ENCODE measurements at places on chromosomes 13 and 19.

- peak; percentile 40 for DNase-seq
These were observed 34.1 kb downstream of the STK24 start for GRCh38 chr13:98542568-98543377.

DNA sequence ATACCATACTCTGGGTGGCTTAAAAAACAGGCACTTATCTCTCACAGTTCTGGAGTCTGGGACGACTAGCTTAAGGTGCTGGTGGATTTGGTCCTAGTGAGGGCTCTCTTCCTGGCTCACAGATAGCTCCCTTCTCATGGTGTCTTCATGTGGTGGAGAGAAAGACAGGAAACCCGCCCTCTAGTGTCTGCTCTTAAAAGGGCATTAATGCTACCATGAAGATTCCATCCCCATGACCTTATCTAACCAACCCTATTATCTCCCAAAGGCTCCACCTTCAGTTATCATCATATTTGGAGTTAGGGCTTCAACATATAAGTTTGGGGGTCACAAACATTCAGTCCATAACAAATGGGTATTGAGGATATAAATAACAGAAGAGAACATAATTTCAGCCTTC lies 139.4 kb downstream of the HS6ST3 start:
- DNase-seq: no peak

DNA sequence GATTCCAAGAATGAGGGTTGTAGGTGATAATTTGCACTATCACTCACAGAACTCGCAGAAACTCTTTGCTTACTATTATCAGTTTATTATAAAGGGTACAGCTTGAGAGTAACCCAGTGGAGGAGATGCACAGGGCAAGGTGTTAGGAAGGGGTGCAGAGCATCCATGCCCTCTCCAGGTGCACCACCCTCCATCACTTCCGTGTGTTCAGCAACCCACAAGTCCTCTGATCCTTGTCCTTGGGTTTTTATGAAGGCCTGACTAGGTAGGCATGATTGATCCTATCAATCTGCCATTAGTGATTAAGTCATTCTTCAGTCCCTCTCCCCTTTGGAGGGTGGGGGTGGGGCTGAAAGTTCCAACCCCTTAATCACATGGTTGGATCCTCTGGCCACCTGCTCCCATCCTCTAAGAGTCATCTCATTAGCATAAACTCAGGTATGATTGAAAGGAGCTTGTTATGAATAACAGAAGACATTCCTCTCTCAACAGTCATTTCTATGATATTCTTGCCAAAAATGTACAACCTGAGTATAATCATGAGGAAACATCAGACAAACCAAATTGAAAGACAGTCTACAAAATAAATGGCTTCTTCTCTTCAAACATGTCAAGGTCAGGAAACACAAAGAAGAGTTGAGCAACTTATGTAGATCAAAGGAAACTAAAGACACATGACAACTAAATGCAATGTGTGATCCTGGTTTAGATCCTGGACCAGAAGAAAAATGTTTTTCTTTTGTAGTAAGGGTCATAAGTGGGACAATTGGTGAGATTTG lies 225.4 kb downstream of the PCCA start:
- DNase-seq: no peak

DNA sequence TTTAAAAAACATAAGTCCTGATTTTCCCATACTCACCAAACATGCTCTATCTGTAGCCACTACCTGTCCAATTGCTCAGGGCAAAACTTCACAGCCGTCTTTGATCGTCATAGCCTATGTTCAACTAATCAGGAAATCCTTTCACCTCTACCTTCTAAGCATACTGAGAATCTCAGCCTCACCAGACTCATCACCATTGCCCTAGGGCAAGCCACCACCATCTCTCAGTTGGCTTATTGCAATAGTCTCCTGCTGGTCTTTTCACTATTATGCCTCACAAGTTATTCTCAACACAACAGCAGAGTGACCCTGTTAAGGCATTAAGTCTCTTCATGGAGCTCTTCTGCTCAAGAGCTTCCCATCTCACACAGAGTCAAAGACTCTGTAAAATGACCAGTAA lies 260.4 kb upstream of the MAB21L1 start:
- no peak for DNase-seq

DNA sequence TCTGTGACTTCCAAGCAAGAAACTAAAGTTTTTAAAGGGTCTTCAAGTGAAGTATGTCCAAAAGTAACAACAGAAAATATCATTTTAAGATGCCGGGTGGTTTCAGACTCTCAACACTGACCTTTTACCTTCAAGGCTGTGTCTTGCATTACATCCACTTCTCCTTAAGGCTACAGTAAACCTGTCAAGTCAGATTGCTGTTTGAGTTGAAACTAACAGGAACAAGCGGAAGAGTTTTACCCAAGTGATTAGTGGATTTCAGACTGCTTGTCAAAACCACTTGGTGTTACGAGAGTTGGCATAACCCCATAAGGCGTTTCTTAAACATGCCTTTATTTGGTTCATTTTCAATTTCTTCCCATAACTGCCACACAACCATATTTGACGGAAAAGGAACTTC lies 283.1 kb downstream of the DCT start:
- DNase-seq: no peak

GRCh38 chr19:54114340-54115108 lies 933 bp downstream of the TFPT start:
- peak; percentile 64 for DNase-seq

DNA sequence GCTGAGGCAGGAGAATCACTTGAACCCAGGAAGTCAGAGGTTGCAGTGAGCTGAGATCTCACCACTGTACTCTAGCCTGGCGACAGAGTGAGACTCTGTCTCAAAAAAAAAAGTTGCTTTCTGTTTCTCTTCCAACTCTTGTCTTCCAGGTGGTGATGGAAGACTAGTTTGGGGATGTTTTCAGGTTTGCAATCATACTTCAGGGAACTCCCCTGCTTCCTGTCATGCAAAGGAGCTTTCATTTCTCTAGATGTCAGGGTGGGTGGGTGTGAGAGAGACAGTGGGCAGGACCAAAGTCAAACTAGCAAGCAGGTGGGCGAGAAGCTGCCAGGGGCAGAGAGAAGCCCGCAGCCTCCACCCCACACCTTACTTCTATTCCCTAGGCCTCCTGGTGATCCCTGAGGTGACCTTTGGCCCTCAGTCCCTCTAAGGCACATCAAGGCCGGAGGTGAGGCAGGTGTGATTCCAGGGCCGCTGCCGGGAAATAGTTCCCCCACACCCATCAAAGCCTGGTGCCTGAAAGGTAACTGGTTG lies 25.7 kb downstream of the CCNE1 start:
- DNase-seq: peak; percentile 63

- no peak for DNase-seq
These were observed 1599.2 kb downstream of the OLFM4 start for GRCh38 chr13:54627646-54628372.

- peak; percentile 61 for DNase-seq
These were observed 25.2 kb downstream of the ZNRF4 start for GRCh38 chr19:5480427-5480836.

DNA sequence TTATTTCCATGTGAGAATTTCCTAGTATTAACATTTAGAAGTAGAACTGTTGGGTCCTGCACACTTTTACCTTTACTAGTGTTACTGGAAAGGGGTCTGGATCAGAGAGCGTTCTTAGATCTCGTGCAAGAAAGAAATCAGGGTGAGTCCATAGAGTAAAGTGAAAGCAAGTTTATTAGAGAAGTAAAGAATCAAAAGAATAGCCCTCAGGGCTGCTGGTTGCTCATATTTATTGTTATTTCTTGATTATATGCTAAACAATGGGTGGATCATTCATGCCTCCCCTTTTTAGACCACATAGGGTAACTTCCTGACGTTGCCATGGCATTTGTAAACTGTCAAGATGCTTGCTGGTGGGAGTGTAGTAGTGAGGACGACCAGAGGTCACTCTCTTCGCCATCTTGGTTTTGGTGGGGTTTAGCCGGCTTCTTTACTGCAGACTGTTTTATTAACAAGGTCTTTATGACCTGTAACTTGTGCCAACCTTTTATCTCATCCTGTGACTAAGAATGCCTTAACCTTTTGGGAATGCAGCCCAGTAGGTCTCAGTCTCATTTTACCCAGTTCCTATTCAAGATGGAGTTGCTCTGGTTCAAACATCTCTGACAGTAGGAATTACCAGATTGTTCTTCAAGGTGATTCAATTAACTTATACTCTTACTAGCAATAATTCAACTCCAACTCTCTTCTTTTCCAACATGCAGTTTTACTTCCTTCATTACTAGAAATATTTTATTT lies 27.4 kb downstream of the NDFIP2 start:
- DNase-seq: no peak

DNA sequence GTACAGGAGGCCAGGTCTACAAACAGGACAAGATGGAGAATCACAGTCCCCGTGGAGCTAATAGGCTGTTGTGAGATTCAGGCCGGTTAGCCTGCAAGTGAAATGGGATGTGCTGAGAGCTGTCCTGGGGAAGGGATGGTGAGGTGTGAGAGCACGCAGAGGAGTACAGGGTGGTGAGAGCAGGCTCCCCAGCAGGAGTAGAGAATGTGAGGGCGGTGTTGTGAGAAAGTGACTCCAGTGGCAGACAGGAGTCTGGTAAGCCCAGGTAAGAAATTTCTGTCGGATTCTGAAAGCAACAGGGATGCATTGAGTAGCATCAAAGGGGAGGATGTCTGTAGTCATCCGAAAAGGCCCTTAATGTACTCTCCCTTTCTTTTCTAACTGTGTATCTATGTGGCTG lies 50.7 kb upstream of the GPR183 start:
- DNase-seq: peak; percentile 53

DNA sequence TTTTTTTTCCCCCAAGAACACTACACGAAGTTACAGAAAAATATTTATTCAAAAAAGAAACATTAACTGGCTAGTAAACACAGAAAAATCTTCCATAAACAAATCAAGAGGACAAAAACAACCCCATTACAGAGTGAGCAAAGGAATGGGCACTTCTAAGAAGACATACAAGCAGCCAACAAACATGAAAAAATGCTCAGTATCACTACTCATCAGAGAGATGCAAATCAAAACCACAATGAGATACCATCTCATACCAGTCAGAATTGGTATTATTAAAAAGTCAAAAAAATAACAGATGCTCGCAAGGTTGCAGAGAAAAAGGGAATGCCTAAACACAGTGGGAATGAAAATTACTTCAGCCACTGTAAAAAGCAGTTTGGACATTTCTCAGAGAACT lies 131.7 kb downstream of the UGGT2 start:
- no peak for DNase-seq

DNA sequence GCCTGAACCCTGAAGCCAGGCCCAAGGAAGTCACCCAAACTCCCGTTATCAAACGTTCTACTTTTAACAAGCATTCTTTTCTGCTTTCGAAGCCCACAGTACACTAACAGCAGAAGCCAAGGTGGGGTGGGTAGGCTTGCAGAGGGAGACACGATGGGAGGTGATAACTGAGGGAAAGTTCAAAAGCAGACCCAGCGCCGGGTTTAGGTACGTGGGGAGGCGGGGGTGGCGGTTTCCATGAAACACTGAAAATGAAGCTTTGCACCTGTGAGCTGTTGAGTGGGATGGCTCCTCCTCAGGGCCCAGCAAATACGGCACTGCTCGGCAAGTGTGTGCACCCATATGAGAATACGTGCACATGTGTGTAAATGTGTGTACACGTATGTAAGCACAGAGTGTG lies 49.8 kb downstream of the KLF2 start:
- peak; percentile 35 for DNase-seq

DNA sequence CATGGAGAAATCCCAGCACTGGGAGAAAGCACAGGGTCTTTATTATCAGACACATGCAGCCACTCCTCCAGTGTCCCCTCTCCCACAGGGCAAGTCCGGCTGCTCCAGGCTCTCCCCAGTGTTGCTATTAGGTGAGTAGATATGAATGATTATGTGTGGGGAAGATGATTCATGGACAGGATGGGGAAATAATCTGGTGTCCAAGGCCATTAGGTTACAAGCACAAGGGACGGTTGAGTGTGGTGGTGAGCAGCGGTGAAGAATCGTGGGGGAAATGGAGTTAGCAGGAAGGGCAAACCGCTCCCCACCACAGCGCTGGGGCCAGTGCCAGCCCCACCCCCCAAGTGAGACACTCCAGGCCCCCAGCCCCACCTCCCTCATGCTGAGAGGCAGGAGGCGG lies 19.0 kb downstream of the CD177 start:
- DNase-seq: no peak

GRCh38 chr13:60395971-60396782 lies 843 bp upstream of the TDRD3 start:
- DNase-seq: peak; percentile 91

GRCh38 chr13:112454648-112455334 lies 78.6 kb downstream of the SPACA7 start:
- DNase-seq: no peak

DNA sequence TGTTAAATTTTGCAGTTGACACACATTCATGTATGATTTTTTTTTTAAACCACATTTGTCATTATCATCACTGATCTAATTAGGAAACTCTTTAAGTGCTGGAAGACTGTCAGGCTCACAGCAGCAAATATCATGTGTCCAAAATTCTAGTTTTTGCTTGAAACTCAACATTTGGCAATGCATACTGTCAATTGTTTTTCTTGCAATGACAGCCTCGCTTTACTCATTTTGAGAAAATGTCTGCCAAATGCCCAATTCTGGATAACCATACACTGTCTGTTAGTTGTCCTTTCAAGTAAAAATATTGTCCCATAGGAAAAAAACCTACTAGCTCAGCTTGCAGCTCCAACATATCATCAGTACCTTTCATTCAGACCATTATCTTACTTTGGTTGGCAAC lies 523.9 kb upstream of the ARGLU1 start:
- no peak for DNase-seq

DNA sequence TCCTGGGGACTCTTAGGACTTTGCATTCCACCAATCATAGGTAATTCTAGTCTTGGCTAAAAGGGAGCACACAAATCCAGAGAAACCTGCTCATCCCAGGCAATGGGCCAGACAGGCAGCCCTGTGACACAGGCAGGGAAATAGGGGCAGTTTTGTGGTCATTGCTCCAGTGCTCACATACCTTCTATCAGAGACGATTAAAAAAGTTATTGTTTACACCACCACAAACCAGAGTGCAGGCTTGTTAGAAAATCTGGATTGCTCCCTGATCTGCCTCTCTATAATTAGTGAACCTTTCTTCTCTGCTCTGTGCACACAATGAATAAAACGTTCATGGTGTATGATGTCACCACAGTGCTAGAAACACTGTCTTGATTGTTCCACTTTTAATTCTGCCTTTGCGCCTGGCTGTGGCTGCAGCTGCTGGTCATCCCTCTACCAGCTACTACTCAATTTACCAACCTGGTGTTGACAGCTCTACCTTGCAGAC lies 121.6 kb upstream of the SPATA13 start:
- no peak for DNase-seq

DNA sequence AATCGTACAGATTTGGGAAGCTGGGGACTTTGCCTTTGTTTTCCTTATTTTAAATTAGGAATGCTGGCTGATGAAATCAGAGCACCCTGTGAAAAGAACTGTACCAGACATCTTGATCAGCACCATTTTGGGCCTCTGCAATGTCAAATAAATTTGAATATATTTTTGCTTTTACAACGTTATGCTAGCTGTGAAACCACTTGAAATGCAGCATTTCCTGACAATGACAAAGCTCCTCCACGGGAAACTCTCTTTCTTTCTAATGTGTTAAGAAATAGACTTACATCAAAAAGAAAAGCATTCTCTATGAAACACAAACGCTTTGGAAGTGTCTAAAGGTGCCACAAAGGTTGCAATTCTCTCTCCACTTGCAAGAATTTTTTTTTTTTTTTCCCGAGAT lies 47.1 kb upstream of the MAP3K10 start:
- no peak for DNase-seq

GRCh38 chr19:1365319-1366269 lies 18.1 kb upstream of the NDUFS7 start:
- DNase-seq: no peak
